ENCODE measurements at places on chromosomes 11 and 22.
A peak's percentile ranks its signal among the peaks of the same experiment; 100 is the strongest.

- DNase-seq, result no peak
These were observed 98.9 kb downstream of the ARHGAP20 start for GRCh38 chr11:110613197-110613918.

DNA sequence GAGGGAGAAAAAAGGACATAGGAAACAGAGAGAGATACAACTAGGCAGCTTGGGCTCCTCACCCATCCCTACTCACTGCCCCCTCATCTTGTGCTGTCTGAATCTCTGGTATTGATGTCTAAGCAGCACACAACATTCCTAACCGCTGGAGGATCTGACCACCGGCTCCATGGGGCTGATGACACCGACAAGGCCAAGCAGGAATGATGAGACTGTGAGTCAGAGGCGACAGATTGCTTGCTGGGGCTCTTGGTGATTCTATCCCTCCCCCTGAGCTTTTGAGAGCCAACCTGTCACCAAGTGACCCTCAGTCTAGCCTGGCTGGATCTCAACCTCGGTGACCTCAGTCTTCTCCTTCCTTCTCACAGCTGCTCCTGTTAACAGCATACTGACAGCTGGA is 13.8 kb downstream of the PAMR1 start:
- no peak for DNase-seq

DNA sequence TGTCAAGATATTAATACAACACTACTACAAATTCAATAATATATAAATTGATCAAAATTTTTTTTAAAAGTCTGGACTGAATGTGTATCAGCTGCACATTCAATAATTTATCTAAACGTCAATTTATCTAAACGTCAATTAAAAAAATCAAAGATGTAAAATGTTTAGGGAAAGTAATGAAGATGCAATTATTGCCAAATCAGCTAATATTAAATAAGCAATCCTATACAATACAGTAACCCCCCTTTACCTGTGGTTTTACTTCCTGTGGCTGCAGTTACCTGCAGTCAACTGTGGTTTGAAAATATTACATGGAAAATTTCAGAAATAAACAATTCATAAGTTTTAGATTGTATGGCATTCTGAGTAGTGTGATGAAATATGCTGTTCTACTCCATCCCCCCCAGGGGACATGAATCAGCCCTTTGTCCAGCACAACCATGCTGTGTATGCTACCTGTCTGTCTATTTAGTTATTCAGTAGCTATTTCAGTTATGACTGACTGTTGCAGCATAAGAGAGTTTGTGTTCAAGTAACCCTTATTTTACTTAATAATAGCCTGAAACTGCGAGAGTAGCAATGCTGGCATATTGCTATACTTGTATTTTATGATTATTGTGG is 72.2 kb downstream of the CWF19L2 start:
- DNase-seq, result no peak

- DNase-seq, result no peak
These were observed 3.3 kb downstream of the FAM118B start for GRCh38 chr11:126214841-126215240.

DNA sequence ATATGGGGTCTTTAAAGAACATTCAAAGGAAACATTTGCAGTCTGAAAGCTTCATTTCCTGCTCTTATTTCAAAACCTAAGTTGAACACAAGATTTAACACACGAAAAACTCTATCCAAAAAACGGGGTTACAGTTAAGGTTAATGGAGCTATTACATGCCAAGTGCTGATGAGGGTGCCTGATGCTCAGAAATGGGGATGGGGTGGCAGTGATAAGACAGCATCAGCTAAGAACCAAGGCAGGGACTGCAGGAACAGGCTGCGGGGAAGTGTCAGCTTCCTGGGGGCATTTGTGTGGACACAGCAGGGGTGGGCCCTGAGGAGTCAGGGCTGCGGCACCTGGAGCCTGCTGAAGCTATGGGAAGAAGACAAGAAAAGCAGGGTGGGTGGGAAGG is 12.2 kb downstream of the DGCR2 start:
- no peak for DNase-seq

DNA sequence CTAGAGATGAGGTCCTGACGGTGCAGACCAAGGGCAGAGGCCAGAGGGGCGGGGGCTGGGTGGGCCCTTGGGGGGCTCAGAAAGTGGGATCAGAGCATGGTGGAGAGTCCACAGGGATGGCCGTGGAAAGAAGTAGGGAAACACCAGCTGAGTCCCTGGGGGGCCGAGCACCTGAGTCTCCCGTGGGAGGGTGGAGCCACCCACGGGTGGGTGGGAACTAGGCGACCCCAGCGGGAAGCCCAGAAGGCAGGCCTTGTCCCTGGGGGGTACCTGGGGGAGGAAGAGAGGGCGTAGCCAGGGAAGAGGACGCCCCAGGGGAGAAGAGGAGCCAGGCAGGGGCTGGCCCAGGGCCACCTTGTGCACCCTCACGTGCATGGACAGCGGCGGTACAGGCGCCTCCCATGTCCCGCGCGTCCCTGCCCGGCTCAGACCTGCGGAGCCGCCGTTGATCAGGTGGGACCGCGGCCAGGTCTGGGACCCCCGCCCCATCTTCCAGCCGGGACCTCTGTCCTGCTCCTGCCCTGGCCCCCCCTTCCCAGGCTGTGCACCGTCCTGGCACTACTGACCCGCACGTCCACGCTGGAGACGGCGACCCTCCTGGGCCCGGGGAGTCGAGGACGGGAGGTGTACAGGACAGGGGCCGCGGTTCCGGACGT is 10.2 kb downstream of the CRELD2 start:
- DNase-seq, result no peak

DNA sequence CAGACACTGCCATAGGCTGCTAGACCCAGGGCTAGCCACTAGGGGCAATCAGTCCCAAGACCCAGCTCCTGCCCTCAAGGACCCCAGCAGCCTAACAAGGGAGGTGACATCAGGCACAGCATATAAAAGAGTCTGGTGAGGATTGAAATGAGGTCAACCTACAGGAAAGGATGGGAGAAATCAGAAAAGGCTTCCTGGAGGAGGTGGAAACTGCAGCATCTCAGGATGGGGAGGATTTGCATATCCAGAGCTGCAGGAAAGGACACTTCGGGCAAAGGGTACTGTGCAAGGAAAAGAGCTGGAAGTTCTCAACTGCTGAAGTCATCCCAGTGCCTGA is 2.9 kb upstream of the ARFGAP2 start:
- DNase-seq, result peak; percentile 50

GRCh38 chr22:29300467-29300806 is 6.0 kb upstream of the GAS2L1 start:
- no peak for DNase-seq

- DNase-seq, result no peak
These were observed 16.5 kb downstream of the PSMD13 start for GRCh38 chr11:253160-253885.

DNA sequence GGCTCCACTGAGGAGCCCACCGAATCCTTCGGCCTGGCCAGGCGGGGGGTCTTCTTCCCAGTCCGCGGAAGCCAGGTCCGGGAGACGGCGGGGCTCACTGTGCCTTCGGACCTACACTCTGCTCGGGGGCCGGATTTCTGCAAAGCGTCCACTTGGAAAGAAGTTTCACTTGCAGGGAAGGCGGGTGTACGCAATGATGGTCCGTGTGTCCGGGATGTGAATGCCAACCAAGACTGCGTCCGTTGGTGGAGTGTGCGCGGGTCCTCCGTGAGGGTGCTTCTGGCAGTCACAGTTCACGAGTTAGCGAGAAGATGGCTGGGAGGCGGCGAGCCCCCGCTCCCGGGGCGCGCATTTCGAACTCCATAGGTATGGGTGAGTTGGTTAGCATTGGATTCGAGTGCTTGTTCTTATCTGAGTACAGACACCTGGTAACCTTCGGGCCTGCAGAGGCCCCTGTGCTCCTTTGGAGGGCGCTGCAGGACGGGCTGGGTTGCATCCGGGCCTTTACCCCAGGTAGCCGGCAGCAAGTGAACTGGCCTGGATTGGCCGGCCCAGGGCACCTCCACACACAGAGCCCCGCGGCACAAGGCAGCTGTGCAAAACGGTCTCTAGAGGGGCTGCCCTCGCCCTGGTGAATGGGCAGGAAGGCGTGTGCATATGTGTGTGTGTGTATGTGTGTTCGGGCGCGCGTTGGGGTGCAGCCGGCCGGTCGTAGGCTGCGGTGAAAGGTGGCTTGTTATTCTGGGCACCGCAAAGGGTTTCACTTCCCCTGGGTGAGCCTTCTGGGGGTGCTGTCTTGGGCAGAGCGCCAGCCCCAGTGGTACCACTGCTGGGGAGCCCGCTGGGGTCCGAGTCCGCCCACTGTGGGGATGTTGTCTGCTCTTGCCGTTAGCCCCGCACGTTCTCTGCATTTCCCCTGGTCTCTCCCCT is 13.3 kb upstream of the CYP2R1 start:
- no peak for DNase-seq

- DNase-seq, result no peak
These were observed 43.7 kb downstream of the MICAL3 start for GRCh38 chr22:17980638-17981051.

GRCh38 chr11:125022551-125022950 is 40.6 kb upstream of the SLC37A2 start:
- no peak for DNase-seq

- DNase-seq, result no peak
These were observed 8.5 kb downstream of the PIM3 start for GRCh38 chr22:49968831-49969661.

- DNase-seq, result no peak
These were observed 190.7 kb upstream of the NCAM1 start for GRCh38 chr11:112770487-112770886.

DNA sequence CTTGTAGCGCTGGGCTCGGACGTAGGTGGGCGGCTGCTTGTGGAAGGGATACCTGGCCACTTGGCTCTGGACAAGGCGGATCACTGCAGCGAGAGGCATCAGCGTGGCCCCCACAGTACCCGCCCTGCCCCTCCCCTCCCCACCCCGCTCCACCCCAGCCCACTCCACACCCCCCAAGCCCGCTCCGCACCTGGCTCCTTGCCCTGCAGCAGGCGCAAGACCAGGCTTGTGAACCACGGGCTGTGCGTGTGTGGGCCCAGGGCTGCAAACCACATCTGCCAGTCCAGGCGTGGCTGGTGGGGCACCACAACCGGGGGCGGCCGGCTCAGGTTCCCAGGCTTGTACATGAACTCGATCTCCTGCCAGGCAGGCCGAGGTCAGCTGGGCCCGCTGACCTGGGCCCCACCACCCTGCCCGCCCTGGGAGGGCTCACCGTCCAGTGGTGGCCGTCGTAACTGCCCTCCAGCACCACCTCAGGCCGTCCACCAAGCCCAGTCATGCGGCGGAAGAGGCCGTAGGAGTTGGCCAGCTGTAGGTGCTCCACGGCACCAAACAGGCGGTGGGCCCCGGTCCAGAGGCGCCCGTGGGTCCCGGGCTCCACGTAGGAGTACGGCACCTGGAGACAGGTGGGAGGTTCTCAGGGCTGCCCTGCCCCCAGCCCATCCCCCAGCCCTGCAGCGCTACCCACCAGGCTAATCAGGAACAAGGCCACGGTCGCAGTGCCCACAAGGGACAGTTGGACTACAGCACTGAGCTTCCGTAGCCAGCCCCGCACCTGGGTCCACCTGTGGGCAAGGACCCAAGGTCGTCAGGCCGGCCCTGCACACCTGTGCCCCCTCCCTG is 2.9 kb downstream of the LMF2 start:
- DNase-seq, result no peak

GRCh38 chr11:61961570-61962212 is 5.7 kb downstream of the FTH1 start:
- peak; percentile 46 for DNase-seq

GRCh38 chr11:123195188-123196059 is at the start of gene CLMP:
CLMP (minus strand) TSS chr11:123195248; CDS start chr11:123194940, 308 bp downstream.
- DNase-seq, result no peak

- DNase-seq, result no peak
These were observed 6.6 kb upstream of the SNX32 start for GRCh38 chr11:65826984-65827735.

DNA sequence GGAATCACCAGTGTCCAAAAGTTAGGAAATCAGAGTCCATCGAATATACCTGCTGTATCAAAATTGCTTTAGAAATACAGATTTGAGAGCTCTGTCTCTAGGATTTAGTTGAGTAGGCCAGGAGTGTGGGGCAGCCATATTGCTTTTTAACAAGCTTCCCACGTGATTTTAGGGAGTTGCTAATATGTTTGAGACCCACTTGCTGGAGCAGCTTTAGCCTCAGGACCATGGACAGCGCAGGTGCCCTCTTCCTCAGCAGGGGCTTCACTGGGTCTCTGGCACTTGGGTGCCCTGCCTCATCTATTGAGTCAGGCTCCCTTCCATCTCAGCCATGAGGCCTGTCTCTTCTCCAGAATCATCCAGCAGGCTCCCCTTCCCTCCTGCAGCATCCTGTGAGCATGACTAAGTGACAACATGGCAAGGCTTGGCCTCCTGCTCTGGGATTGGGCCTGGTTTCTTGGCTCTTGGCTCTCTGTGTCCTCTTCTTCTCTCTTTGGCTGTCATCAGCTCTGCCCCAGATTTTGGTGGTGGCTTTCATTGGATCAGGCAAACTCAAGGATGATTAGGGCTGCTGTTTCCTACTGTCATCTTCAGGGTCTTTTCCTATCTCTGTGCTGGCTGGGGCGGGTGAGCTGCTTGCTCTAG is 70.0 kb downstream of the SGSM1 start:
- DNase-seq, result no peak

GRCh38 chr11:66332371-66333219 is 3.6 kb downstream of the RIN1 start:
- no peak for DNase-seq

GRCh38 chr11:127105593-127106541 is 105.3 kb upstream of the KIRREL3 start:
- no peak for DNase-seq

DNA sequence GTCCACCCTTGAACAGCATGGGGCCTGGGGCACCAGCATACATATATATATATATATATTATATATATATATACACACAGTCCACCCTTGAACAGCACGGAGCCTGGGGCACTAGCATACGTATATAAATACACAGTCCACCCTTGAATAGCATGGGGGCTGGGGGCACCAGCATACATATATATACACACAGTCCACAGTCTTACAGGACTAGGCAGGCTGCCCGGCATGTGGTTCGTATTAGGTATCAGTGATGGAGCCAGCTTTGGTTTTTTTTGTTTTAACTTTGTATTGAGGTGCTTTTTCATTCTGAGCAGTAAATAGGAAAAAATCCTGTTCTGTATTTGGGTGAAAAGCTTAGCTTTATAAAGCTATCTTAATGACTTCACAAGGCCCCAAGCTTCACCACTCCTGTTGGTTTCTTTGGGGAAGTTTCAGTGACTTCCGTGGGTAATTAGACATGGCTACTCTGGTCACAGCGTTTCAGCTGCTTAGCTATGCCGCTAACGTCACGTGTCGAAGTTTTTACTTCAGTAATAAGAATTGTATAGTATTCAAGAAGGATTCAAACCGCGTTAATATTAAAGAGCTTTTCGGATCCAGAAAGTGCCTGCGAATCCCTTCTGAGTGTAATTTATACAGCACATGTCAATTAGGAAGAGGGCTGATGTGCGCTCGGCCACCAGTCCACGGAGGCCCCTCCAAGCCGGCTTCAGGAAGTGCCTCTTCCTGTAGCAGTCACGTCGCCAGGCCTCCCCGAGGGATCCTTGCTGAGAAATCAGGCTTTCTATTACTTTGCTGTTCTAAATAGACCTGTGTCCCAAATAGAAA is 179.7 kb downstream of the TBC1D22A start:
- no peak for DNase-seq

GRCh38 chr11:64841592-64842365 is 2.7 kb downstream of the CDC42BPG start:
- DNase-seq, result no peak

- no peak for DNase-seq
These were observed 54.6 kb upstream of the ASPHD2 start for GRCh38 chr22:26374391-26375026.

All from anterior cingulate cortex (tissue), 58 donors.